Adrenal gland (tissue), 19 donors: ENCODE measurements at places on chromosomes 16 and 17. TPM values are rescaled to one million over a fixed set of nuclear protein-coding genes. Genes with fewer than 3 reads are reported as not detected.

DNA sequence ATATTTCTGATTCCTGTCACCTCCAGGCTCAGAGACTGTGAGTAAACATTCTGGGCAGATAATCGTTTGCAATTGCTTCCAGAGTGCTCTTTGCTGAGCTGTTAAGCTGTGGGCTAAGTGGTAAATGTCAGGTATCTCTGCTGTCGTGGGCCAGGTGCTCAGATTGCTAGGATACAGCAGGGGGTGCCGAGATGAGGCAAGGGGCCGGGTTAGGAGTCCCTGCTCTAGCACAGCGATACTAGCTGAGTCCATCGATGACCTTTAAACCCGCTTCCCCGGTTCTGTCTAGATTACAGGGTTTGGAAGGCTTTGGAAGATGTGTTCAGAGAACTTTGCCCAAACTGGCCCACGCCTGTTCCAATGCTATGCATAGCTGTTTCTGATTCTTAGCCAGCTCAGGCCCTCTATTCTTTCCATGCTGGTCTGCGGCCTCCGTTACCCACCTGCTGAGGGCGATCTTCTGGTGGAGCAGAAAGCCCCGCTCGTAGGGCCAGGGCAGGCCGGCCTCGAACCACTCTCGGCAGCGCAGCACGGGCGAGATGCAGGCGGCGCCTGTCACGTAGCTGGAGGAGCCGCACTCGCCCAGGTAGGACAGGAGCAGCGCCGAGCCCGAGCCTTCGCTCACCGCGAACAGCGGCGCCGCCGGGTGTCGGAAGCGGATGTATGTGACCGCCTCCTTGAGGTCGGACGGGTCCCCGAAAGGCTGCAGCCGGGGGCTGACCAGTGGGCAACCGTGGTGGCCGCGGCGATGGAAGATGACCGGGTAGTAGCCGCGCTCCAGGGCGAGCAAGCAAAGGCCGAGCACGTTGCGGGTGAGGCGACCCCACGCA lies 979 bp downstream of the ABHD15 start:
- H3K27ac ChIP-seq, result no peak overlapping the region
- no peak for DNase-seq
- no peaks in the 10 kb centered on the region for H3K27me3 ChIP-seq
- H3K4me3 ChIP-seq, result peak overlapping the region; percentile 7
- H3K4me1 ChIP-seq, result peaks cover 39% of the 10 kb centered on the region

DNA sequence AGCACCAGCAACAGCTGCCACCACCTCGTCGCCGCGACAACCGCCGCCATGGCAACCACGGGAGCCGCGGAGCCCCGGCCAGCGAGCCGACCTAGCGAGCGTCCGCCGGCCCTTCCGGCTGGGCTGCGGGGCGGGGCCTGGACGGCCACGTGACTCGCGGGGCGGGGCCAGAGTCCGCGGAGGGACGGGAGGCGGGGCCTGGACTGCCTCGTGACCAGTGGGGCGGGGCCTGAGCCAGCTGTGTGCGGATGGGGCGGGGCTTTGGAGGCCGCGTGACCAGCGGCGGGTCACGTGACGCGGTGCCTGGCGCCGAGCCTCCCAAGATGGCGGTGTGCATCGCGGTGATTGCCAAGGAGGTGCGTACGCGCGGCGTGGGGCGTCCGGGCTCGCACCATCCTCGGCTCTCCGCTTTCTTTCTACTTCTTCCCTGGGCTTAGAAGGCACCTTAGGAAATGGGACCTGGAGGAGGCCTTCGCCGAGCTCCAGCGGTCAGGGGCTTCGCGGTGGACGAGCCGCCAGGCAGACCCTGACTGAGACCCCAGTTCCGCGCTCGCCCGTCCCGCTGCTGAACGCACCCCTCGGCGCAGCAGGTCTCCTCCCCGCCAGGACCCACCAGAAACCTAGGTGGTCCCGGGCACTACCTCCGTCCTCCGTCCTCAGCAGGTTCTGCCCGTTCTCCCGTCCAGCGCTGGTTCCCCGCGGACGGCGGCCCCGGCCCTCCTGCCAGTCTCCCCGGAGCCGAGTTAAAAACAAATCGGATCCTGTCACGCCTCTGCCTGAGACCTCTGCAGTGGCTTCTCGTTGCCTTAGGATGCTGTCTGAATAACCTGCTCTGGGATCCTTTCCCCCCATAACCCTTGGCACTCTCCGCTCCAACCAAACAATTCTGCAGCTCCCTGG lies at the start of the genes GALNS and TRAPPC2L:
Gene GALNS, minus strand, starts transcription at position 120 of the 900 bp plus-strand sequence. Its CDS starts 70 bp downstream, at position 50.
Gene TRAPPC2L, plus strand, starts transcription at position 300 of the 900 bp plus-strand sequence. Its CDS starts 24 bp downstream, at position 324.
- DNase-seq, result peak; percentile 97
- peak within 1 kb of the TSS; percentile 85 for H3K4me3 ChIP-seq
- H3K36me3 ChIP-seq, result no peaks in the 10 kb centered on the region
- H3K27ac ChIP-seq, result peak within 1 kb of the TSS; percentile 86
- H3K4me1 ChIP-seq, result peaks cover 60% of the 10 kb centered on the region

GRCh38 chr17:78019976-78020716 lies 61.6 kb downstream of the TNRC6C start:
- no peaks in the 10 kb centered on the region for H3K4me1 ChIP-seq
- DNase-seq, result no peak
- H3K36me3 ChIP-seq, result no peaks in the 10 kb centered on the region
- H3K27me3 ChIP-seq, result no peaks in the 10 kb centered on the region

- peak overlapping the region; percentile 83 for H3K4me3 ChIP-seq
- H3K27ac ChIP-seq, result peak overlapping the region; percentile 14
Observed at GRCh38 chr17:82213251-82214011, 789 bp upstream of the CCDC57 start.

- no peaks in the 10 kb centered on the region for H3K27me3 ChIP-seq
- no peak overlapping the region for H3K27ac ChIP-seq
- DNase-seq, result no peak
Observed at GRCh38 chr16:68003031-68003430, 3.7 kb upstream of the DPEP2 start.

- no peaks in the 10 kb centered on the region for H3K36me3 ChIP-seq
- no peak overlapping the region for H3K27ac ChIP-seq
- no peaks in the 10 kb centered on the region for H3K27me3 ChIP-seq
- peaks cover 6% of the 10 kb centered on the region for H3K4me1 ChIP-seq
Observed at GRCh38 chr16:30340621-30341020, 14.5 kb downstream of the CD2BP2 start.

Gene KCNJ12
- total RNA-seq, result 0.94 TPM

- H3K36me3 ChIP-seq, result no peaks in the 10 kb centered on the region
- no peaks in the 10 kb centered on the region for H3K4me1 ChIP-seq
- no peak for DNase-seq
- H3K4me3 ChIP-seq, result no peak overlapping the region
- no peak overlapping the region for H3K27ac ChIP-seq
Observed at GRCh38 chr17:27649929-27650328, 18.9 kb downstream of the LGALS9 start.

Gene ITGA2B
- total RNA-seq, result 1.4 TPM

- no peak overlapping the region for H3K4me3 ChIP-seq
- no peaks in the 10 kb centered on the region for H3K27me3 ChIP-seq
- no peaks in the 10 kb centered on the region for H3K36me3 ChIP-seq
- H3K4me1 ChIP-seq, result peaks cover 9% of the 10 kb centered on the region
Observed at GRCh38 chr16:1088295-1089170, 7.5 kb downstream of the C1QTNF8 start.

Gene SLC13A2
- total RNA-seq, result not detected

DNA sequence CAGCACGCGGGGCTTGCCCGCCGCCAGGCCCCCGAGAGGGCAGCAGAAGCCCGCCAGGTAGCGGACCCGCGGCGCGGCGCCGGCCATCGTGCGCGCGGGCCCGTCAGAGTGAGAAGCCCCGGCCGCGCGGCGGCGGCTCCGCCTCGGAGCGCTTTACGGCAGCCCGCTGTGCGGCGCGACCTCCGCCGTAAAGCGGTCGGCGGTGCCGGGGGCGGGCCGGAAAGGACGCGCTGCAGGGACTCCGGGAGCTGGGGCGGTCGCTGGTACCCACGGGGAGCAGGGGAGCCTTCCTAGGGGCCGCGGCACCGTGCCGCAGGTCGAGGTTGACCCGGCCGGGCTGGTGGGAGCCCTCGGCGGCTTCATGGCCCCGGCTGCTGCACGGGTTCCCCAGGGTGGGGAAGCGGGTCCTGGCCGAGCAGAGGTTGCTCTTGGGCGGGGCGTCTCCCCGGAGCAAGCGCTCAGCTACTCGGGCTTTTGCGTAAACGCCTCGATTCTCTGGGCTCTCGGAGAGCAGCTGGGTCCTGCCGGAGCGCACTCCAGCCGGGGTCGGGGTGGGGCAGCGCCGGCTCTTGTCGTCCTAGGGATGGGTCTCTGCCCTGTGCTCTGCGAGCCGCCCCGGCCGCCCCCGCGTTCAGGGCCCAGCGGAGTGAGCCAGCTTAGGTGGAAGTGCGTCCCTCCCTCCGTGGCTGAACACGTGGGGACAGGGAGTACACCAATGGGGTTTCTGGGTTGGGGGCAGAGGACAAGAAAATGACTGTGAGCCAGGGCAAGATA lies at the start of gene FAAP100:
Gene FAAP100, minus strand, starts transcription at position 110 of the 774 bp plus-strand sequence. Its CDS starts 23 bp downstream, at position 87.
- peak within 1 kb of the TSS; percentile 82 for H3K27ac ChIP-seq
- H3K36me3 ChIP-seq, result no peaks in the 10 kb centered on the region
- DNase-seq, result peak; percentile 70
- H3K4me1 ChIP-seq, result peaks cover 39% of the 10 kb centered on the region
- H3K27me3 ChIP-seq, result no peaks in the 10 kb centered on the region

Gene RCVRN
- total RNA-seq, result 0.91 TPM

GRCh38 chr17:37766971-37767370 lies 22.1 kb upstream of the HNF1B start:
- peaks cover 8% of the 10 kb centered on the region for H3K27me3 ChIP-seq
- no peak overlapping the region for H3K27ac ChIP-seq
- no peak for DNase-seq
- H3K4me3 ChIP-seq, result no peak overlapping the region
- no peaks in the 10 kb centered on the region for H3K4me1 ChIP-seq
- H3K36me3 ChIP-seq, result no peaks in the 10 kb centered on the region

DNA sequence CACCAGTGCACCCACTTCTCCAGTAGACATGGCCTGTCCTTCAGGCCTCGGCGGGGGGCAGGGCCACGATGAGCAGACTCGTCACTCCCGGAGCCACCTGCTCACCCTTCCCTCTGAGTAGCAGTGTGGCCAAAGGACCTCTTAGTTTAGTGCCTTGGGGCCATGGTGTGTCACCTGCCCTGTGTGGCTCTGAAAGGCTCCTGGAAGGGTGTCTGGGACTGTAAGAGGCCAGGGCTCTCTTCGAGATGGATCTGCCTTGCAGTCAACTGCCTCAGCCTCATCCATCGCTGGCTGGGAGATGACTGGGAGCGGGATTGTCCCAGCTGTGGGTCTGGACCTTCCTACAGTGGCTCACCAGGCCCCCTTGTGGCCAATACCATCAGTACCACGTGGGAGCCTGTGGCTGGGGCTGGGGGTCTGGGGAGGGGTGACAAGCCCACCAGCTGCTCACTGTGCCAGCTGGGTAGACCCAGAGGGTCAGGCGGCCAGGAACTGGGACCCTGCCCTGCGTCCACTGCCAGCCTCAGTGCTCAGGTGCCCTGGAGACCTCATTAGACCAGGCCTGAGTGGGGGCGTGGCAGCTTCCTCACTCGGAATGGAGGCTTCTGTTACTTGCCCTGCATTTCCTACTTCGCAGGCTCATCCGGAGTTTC lies 133.4 kb downstream of the OR1D5 start:
- no peaks in the 10 kb centered on the region for H3K27me3 ChIP-seq
- H3K4me3 ChIP-seq, result no peak overlapping the region
- H3K4me1 ChIP-seq, result no peaks in the 10 kb centered on the region
- H3K36me3 ChIP-seq, result no peaks in the 10 kb centered on the region

DNA sequence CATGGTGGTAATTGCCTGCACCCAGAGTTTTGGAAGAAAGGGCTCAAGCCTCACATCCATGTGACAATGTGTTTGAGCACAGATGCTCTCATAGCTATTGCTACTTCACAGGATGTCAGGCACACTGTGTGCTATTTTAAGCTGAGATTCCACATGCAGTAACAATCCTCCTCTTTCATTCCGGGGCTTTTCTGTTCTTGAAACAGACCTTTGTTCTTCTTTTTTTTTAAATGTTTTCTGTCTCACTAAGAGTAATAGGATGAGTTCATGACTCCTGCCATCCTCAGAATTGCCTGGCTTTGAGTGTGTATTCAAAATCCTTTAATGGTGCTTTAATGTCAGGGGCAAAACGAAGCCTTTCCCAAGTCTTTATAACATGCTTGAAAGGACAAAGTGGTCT lies 198.9 kb downstream of the ABCC12 start:
- no peak overlapping the region for H3K4me3 ChIP-seq
- no peaks in the 10 kb centered on the region for H3K36me3 ChIP-seq
- no peak for DNase-seq
- no peaks in the 10 kb centered on the region for H3K27me3 ChIP-seq
- no peak overlapping the region for H3K27ac ChIP-seq

Gene ZP2
- total RNA-seq, result not detected

GRCh38 chr17:49747632-49748031 lies 16.3 kb downstream of the FAM117A start:
- H3K4me1 ChIP-seq, result no peaks in the 10 kb centered on the region
- no peaks in the 10 kb centered on the region for H3K27me3 ChIP-seq
- no peak overlapping the region for H3K4me3 ChIP-seq
- H3K27ac ChIP-seq, result no peak overlapping the region

GRCh38 chr16:50279504-50279865 lies 13.1 kb downstream of the ADCY7 start:
- no peaks in the 10 kb centered on the region for H3K36me3 ChIP-seq
- H3K27ac ChIP-seq, result no peak overlapping the region
- H3K27me3 ChIP-seq, result no peaks in the 10 kb centered on the region
- no peaks in the 10 kb centered on the region for H3K4me1 ChIP-seq
- no peak for DNase-seq
- no peak overlapping the region for H3K4me3 ChIP-seq

Gene CDH1
- 1.2 TPM for total RNA-seq

DNA sequence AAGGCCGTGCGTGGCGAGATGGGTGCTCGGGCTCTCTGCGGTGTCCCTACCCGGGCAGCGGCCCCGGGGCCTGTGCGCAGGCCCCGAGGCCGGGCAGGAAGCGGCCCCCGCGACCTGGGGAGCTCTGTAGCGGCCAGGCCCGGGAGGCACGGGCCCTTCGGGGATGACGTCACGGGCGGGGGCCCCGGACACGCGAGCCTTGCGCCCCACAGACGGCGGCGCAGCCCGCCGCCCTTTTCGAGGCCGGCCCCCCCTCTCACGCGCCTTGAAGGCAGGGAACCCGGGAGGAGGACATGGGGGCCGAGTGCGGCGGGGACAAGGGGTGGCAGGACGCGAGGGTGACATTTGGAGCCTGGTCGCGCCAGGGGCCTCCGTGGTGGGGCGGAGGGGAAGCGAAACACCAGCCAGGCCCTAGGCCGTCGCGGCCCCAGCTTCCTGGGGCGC lies 1.1 kb downstream of the RAI1 start:
- peak overlapping the region; percentile 95 for H3K27ac ChIP-seq
- H3K27me3 ChIP-seq, result no peaks in the 10 kb centered on the region
- peak; percentile 59 for DNase-seq
- no peaks in the 10 kb centered on the region for H3K36me3 ChIP-seq
- peaks cover 21% of the 10 kb centered on the region for H3K4me1 ChIP-seq

DNA sequence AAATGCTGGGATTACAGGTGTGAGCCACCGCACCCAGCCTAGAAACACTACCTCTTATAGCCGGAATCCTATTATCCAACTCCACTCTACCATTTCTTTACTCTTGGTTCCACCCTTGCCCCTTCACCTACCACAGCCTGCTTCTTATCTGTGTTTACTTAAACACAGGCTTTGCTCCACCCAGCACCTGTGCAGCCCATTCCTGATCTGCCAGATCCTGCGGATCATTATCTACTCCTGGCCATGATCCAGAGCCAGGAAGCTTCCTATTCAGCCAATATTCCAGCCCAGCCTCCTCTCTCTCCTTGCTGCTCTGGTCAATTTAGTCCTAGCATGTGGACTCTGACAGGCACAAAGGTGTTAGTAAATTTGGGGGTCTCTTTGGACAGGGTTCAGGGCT lies 98.8 kb upstream of the MED13 start:
- H3K27me3 ChIP-seq, result no peaks in the 10 kb centered on the region
- H3K4me1 ChIP-seq, result no peaks in the 10 kb centered on the region
- no peak overlapping the region for H3K27ac ChIP-seq
- H3K36me3 ChIP-seq, result no peaks in the 10 kb centered on the region
